ENCODE measurements at places on chromosomes 5 and 9.

DNA sequence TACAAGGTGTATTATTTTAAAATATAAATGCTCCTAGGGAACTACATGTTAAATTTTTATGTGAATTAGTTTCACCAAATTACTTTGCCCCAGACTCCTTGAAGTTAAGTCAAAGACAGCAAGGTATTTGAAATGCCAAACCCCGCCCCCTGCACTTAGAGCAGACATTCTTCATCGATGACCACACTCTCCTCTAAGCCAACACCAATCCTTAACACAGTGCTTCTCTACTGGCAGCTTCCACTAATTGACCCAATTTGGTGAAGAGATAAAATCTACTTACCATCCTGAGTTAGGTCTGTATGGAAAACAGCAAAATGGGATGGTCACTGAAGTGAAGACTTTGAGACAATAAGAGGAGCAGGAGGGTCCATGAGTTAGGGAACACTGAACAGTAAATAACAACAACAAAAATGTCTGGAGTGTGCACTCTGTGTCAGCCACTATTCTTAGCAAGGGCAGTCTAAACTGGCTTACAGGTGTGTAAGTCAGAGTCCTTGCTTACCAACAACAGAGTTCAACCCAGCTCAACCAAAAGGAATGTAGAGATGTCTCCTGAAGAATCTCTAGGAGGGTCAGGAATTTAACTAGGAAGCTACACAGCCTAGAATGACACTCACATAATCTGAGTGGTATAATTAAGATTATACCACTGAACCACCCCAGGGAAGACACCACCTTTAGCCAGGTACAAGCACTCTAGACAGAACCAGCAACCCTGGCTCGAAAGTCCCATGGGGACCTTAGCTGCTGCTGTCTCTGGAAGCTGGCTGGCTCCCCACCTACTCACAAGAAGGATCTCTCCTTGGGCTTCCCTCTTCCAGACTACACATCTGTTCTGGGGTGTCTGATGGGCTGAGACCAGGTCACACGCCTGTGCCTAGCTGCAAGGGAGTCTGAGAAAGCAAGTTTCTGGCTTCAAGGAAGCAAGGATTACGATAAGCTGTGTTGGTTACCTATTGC lies 8.8 kb upstream of the UBE2QL1 start:
- no peak for DNase-seq

DNA sequence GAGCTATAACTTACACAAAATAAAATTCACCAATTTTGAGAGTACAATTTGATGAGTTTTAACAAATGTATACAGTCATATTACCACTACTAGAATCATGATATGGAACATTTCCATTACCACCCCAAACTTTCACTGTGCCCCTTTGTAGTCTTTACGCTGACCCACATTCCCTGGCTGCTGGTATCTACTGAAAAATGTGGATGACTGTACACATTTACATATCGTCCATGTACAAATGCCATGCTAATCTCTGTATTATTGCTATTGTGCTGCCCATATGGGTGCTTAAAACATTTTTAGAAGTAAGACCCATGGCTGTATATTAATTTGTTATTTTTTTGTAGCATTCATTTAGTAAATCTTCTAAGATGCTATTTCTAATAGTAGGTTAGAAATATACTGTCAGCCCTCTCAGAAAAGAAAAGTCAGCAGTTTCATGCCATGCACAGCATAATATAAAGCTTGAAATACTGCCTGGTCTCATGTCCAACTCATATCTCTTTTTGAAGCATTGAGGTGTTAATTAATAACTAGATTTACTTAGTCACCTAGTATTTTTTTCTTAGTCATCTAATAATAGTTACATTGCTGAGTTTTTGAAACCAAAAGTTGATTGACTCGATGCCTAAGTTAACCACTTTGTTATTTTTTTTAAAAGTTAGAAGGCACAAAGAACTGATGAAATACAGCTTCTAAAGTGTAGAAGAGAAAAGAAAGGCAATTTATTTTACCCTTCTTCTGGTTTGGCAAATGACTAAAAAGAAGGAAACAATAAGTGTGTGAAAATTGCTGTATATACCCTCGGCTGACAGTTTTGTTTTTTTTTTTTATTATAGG lies 188.3 kb upstream of the MEF2C start:
- DNase-seq, result no peak

- no peak for DNase-seq
These were observed 22.4 kb downstream of the C9 start for GRCh38 chr5:39341896-39342295.

DNA sequence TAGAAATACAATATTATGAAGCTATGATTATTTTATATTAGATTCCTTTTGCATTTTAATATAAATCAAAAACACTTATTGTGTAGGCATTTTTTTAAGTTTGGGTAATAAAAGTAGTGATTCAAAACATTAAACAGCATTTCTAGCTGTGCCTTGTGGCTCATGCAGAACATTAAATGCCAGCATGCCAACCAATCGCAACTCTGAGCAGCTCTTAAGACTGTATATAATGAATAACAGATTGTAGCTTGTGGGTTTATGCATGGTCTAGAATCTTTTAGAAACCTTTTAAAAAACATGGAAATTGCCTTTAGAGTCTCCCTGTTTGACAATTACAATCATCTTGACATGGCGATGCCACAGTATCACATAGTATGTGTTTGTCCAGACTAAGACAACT lies 903.8 kb downstream of the EFNA5 start:
- no peak for DNase-seq

DNA sequence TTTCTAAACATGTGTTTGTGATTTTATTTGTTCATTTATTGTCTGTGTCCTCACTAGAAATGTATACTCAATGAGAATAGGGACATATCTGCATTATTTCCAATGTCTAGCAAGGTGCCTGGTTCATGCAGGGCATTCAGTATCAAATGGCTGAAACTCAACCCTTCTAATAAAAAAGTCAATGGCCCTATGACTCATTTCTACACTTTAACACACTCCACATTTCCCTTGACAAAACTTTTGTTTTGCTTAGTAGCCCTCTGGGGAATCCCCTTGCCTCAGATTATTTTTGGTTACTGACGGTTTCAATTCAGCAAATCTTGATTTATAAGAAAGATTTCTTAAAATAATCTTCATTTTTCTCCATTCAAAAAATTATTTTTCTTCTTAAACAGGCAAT lies 206.0 kb upstream of the DMRTA1 start:
- no peak for DNase-seq

GRCh38 chr9:5621327-5621726 lies 7.6 kb upstream of the RIC1 start:
- DNase-seq, result no peak

- DNase-seq, result no peak
These were observed 15.1 kb downstream of the ADRB2 start for GRCh38 chr5:148841519-148841918.

DNA sequence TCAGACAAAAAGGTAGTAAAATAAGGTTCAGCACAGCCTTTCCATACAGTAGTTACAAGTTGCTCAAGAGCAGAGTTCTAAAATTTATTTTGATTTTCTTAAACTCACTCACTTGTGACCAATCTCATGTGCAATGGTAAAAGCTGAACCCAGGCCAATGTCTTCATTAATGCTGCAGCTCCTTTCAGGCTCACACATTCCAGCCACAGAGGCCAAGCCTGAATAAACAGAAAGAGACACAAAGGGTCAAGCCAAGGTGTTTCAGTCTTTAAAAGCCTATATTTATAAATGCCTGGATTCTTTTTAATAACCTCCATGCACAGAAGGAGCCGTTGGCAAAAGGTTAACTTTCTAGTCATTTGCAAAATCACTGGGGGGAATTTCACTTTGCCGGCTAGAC lies 152.5 kb downstream of the ADAMTS6 start:
- DNase-seq, result no peak

GRCh38 chr9:129923589-129923988 lies 88.3 kb downstream of the USP20 start:
- DNase-seq, result no peak

- no peak for DNase-seq
These were observed 6.1 kb downstream of the SLCO4C1 start for GRCh38 chr5:102290004-102290403.

DNA sequence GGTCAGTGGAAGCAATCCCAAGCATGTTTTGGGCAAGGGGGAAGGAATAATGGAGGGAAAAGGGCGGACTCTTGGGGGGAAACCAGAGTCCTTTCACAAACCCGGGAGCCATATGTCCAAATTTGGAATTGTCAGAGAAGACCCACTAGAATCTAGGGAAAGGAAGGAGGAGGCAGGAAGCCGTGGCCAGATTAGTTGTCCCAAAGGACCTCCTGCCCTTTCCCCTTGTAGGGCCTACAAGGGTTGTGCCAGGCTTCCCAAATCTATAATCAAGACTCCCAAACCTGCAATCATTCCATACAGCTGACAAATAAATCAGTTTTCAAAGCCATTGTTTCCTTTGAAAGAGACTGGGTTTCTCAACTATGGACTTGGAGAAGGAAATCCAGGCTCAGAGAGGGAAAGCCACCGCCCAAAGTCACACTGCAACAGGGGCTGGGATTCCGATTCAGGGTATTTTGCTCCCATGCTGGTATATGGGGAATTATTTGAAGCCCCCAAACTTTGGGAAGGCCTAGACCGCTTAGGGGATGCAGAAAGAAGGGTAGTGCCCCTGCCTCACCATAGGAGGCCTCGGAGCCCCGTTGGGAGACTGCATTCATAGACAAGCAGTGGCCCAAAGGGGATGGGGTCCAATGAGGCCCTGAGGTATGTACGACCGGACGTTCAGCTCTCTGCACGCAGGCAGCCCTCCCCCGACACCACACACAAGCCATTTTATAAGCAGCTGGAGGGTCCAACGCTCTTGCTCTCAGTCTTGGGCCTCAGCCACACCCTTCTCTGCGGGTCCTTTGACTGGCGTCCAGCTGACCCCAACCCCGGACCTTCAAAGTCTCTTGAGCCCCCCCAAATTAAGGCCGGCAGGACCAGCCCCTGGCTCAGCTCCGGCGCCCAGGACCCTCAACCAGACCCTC lies 815 bp downstream of the ANXA6 start:
- DNase-seq, result no peak

DNA sequence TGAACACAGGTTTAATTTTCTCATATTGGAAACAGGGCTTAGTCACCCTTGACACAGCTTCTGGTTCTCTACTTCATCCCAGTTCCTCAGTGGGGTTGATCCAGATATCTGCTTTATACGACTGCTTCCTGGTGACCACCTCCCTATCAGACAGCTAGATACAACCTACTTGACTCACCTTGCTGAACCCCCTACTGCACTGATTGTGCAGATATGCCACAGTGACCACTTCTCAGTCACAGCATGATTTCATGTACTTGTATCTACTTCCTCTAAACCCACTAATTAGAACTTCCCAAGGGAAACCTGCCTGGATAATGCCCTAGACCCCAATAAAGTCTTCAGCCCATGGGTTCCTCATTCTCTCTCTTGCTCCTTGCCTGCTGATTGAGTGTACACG lies 18.4 kb upstream of the RFK start:
- no peak for DNase-seq
